Activated CD4-positive, alpha-beta T cell treated with anti-CD3 and anti-CD28 coated beads, Interleukin-2, amount 10 ng/mL, durations not matched to agents 24 days and 14 days (primary cell): ENCODE measurements at places on chromosomes 5 and 9.

DNA sequence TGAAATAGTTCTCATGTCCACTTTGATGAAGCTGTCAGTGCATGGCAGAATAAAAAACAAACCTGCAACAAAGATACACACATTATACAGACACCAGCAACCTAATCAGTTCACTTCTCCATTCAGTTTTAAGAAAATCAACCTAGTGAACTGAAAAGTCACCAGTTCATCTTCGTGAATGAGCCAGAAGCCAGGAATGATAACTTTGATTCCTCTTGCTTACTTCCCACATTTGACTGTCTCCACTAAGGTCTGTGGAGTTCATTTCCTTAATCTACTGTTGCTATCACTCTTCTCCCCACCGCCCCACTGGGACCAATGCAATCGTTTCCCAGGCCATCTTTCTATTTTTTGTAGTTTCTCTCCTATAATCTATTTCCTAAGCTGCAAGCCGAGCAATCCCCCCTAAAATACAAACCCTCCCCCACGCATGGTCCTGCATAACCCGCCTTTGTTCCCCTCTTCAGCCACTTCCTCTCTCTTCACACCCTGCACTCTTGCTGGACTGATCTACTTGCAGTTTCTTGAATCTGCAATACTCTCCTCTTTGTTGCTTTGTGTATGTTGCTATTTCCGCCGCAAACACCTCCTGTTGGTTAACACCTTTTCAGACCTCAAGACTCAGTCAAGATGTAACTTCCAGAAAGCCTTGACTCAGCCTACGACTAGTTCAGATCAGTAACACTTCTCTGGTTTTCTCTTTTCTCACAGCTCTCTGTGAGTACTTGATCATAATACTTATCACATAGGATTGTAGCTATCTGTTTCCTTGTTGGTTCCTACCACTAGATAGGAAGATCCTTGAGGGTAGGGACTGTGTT is 16.6 kb downstream of the STOM start:
- peak; percentile 89 for DNase-seq

DNA sequence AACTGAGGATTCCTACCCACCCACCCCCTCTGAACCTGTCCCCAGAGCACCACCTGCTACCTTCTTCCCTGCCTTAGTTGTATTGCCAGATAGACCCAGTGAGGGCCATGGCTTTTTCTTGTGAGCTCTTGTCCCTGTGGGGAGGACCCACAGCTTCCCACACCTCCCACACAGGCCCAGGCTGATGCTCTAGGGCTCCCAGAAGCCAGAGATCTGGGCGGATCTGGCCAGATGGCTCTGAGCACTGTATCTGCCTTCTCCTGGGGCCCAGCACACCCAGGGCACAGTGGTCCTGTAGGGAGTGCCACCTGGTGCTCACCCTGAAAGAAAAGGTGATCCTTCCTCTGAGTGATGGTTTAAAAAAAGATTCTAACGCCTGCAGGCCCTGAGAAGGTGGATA is 131.7 kb downstream of the DAB2IP start:
- DNase-seq = no peak

DNA sequence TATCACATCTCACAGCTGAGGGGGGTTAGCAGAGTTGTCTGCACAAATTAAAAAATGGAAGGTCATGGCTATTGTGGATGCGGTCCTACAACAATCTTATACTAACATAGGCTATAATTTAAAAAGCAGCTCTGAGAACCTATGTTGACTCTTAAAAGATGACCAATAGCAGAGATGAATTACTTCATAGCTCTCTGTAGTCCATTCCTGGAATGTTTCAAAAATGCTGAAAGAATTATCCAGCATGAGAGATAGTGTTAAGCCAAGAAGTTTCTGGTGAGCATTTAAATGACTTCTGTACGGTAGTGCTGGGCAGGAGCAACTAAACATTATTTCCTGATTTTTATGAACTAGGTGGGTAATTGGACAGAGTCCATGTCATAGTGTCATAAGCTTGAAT is 218.2 kb upstream of the NUDT12 start:
- no peak for DNase-seq

GRCh38 chr9:87233899-87234455 is 263.7 kb upstream of the DAPK1 start:
- no peak for DNase-seq

GRCh38 chr9:130262061-130262745 is 3.4 kb upstream of the HMCN2 start:
- DNase-seq = no peak

GRCh38 chr5:17511775-17512325 is 6.3 kb upstream of the TAF11L3 start:
- no peak for DNase-seq

DNA sequence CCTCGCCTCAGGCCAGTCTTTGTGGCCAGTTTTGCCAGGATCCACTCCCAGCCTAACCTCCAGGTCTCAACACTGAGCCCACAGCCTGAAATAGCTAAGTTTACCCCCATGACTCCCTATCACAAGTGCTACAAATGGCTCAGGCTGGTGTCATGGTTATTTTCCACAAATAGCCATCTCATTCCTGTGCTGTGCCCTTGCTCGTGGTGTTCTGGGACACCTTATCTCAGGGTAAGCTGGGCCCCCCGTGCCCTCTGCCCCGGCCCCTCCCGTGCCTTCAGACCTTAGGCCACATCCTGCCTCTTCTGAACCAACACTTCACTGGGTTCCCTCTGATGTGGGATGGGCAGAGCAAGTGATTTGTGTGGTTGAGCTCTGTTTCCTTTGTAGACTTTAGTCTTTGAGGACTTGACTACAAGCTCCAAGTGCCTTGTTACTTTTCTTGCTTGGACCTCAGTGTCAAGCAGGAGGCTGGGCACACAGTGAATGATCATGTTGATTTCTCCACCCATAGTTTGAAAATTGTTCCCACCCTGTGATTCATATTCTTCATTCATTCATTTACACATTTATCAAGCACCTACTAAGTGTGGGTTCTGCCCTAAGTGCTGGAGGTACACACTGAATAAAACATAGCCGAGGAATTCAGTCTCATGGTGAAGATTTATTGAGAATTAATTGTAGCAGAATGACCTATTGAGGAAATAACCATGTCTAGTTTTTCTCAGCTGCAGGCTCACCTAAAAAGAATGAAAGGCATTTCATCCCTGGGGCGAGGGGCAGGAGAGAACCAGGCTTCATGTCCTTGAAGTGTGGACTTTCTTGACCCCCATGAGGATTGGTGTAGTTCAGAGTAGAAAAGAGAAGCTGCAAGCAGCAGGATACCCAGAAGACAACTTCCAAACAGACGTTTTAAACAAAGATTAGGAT is 84.5 kb upstream of the CTNNA1 start:
- DNase-seq = peak; percentile 82

DNA sequence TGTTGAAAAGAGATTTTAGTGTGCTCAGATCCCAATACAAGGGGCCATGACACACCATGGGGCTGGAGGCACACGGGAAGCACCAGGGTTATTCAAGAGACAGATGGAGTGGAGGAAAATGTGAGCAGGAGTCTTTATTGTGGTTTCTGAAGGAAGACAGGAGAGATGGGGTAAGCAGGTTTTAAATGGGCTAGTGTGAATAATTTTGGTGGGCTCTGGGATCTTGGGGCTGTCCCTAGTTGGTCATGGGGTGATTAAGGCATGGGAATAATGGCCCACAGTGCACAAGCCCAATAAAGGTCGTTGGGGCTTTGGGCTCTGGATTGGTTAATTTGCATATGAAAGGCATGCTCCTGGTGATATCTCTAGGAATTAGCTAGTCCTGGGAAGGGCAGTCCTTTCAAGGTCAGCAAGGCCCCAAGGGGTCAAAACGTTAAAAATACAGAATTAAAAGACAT is 3.6 kb upstream of the SCGB3A2 start:
- no peak for DNase-seq

GRCh38 chr9:110041452-110041851 is 166.5 kb downstream of the C9orf152 start:
- DNase-seq = no peak

DNA sequence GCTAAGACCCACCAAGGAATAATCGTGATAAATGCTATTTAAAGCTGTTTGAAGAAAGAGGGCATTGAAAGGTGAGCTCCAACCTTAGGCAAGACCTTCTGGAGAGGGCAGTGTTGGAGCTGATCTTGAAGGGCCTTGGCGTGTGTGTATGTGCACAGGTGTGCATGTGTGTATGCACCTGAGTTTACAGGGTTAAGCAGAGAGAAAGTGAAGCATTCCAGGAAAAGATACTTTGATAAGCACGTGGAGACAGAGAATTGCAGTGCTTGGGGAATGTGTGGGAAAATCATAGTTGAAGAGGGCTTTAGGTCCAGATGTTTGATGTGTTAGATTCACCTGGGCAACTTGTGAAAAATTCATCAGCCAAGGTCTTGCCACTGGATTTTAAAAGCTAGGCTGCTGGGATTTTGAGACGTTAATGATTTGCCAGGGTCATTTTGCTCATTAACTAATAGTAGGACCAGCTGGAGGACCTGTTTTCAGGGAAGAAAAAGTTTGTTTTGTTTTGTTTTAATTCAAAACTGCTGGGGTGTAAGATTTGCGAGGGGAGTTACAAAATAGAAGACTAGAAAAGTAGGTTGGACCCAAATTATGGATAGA is 78.3 kb upstream of the ANKRD55 start:
- no peak for DNase-seq

DNA sequence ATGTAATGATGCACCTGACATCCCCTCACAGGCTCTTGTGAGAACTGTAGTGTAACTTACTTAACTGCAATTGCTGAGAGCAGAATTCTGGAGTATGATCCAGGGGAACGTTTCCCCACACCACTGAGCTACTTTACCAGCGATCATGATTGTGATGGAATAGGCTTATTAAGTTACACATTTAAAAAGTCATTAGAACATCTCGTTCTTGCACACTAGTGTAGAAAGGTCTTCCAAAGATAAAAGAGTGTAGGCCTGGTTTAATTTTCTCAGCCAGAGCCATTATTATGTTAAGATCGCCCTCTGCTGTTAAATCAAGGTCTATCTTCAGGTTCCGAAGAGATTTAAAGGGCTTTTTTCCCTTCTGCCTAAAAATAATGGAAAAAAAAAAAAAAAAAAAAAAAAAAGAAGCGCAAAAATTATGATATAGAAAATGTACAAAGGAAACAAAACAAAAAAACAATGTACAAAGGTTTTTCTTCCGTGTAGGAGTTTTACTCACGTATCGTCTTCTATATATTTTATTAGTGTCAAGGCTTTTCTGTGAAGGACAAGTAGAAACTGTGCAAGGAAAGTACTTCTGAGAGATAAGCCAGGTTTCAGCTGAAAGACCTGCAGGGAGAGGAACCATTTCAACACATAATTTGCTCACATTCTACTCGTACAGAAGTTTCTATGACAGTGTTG is 18.6 kb upstream of the MOB3B start:
- DNase-seq = peak; percentile 59

DNA sequence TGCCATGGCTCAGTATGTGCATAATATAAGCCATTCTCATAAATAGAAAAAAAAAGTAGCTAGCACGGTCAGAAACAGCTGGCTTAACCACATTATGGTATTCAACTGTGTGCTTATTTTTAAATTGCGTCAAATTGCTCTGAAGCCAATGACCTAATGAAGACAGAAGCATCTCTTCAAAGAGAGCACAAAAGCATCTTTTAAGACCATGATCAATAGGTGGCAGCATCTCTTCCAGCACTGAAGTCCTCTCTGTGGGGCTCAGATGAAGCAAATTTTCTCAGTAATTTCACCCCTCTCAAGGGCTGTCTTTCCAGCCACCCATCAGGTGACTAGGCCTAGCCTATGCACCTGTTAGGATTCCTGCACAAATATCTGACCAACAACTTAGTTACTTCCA is 251.4 kb downstream of the GLIS3 start:
- no peak for DNase-seq

GRCh38 chr9:88372103-88372654 is 16.1 kb upstream of the SPIN1 start:
- DNase-seq = no peak

- DNase-seq = peak; percentile 60
Measured at GRCh38 chr5:10288592-10289219, 19.0 kb downstream of the CMBL start.

GRCh38 chr9:1028501-1029190 is 21.5 kb upstream of the DMRT2 start:
- no peak for DNase-seq

DNA sequence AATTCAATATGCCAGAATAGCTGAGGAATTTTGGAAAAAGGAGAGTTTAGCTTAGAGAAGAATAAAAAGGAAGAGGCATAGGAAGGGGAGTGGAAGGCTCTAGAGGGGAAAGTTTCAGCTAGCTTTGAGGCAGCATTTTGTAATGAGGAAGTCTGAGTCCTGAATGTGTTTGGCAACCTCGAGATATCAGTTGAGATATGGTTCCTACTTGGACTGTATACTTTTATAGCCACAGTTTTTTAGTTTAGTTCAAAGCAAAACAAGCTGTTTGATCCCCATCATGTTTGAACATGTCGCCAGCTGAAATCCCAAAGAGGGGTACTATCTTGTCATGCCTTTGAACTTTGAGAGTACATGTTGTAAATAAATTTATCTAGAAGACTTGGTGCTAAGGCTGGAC is 559.0 kb upstream of the FTMT start:
- DNase-seq = no peak

DNA sequence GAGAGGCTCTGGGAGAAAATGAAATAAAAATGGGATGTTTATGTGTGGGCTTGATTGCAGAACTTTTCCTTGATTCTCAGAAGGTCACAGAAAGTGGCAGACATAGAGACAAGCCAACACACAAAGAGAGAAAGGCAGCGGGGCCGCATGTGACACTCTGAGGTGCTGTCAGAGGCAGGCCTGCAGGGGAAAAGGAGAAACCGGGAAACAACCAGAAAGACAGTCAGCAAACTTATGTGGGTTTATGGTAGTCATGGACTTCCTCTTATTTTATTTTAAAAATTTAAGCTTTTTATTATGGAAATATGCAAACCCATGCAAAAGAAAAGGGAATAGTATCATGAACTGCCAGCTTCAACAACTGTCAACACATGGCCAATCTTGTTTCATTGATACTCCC is 16.3 kb upstream of the IGFBPL1 start:
- DNase-seq = no peak

GRCh38 chr5:178768371-178769260 is 38.2 kb upstream of the ZNF354A start:
- no peak for DNase-seq

GRCh38 chr5:2007496-2007877 is 124.8 kb upstream of the IRX4 start:
- no peak for DNase-seq

DNA sequence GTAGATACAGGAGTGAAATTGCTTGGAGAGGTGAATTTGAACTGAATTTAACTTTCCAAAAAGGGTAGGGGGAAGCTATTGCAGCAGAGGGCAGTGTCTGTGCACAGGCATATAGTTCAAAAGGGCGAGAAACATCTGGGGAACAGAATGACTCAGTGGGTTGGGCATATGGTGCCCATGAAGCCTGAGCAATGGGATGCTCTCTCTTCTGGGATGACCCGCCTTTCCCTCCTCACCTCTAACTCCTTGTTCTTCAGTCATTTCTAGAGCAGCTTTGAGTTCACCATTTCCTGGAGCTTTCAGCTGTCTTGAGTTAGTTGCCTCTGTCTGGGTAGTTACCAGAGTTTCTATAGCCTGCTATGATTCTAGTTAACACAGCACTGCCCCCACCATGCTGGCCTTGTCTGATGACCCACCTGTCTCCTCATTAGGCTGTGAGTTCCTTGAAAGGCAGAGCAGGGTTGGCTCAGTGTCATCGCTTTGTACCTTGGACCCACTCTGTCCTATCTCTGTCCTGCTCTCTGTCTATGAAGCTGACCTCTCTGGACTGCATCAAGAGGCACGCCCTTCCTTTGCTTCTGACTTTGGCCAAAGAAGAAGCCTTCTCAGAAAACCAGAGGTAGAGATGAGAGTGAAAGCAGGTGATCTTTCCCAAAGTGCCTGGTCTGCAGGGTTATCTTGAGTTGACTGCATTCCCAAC is 299.6 kb upstream of the KLF4 start:
- no peak for DNase-seq

- DNase-seq = no peak
Measured at GRCh38 chr5:99955006-99955405, 580.2 kb upstream of the FAM174A start.
